Hindlimb muscle (tissue), 1 donor: ENCODE measurements at places on chromosomes 5 and 9. TPM values are rescaled to one million over a fixed set of nuclear protein-coding genes. Genes with fewer than 3 reads are reported as not detected.

The ANKH gene
- 23.1 TPM for polyA plus RNA-seq

DNA sequence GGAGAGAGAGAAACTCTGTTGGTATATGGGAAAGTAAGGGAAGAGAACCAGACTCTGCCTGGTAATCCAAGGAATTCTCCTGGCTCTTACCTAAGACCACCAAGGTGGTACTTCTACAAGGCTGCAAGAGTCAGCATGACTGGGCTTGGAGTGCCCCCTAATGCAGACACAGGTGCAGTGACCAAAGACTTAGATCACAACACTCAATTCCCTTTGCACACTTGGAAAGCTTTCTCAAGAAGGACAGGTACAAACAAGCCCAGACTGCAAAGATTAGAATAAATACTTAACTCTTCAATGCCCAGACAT lies 25.2 kb downstream of the UGT3A2 start:
- no peak for DNase-seq

DNA sequence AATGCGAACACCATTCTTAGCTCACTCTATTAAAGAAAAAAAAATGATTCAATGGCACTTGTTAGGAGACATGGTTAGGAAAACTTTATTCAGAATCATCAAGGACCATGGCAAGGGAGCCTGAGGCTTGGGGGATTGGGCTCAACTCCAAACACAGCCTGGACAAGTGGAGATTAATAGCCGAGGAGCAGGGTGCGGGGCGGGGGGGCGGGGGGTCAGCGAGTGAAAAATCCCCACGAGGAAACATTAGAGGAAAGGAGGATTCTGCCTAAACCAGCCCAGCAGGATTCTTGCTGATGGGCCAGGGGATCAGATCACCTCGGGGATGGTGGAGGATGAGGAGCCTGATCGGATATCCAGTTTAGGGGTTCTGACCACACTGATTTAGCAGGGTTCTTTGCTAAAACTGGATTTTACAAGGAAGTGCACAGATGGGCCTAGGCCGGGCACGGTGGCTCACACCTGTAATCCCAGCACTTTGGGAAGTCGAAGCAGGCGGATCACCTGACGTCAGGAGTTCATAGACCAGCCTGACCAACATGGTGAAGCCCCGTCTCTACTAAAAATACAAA lies 24.4 kb upstream of the FIBCD1 start:
- DNase-seq: no peak

- DNase-seq: no peak
Measured at GRCh38 chr5:135400866-135401265, 1.8 kb upstream of the MACROH2A1 start.

GRCh38 chr5:54895816-54896341 lies 89.5 kb downstream of the ESM1 start:
- DNase-seq: peak; percentile 40
